ENCODE measurements at places on chromosomes 7 and 10.

- DNase-seq = no peak
These were observed 372.9 kb downstream of the GALNT17 start for GRCh38 chr7:71504697-71505441.

GRCh38 chr10:96511044-96511945, 2.4 kb downstream of the TLL2 start:
- no peak for DNase-seq

GRCh38 chr10:90984898-90985297, 64.0 kb upstream of the ANKRD1 start:
- no peak for DNase-seq

GRCh38 chr10:30284865-30285594, 64.0 kb downstream of the MTPAP start:
- no peak for DNase-seq

GRCh38 chr7:55005241-55005851, 13.5 kb upstream of the EGFR start:
- DNase-seq = no peak

DNA sequence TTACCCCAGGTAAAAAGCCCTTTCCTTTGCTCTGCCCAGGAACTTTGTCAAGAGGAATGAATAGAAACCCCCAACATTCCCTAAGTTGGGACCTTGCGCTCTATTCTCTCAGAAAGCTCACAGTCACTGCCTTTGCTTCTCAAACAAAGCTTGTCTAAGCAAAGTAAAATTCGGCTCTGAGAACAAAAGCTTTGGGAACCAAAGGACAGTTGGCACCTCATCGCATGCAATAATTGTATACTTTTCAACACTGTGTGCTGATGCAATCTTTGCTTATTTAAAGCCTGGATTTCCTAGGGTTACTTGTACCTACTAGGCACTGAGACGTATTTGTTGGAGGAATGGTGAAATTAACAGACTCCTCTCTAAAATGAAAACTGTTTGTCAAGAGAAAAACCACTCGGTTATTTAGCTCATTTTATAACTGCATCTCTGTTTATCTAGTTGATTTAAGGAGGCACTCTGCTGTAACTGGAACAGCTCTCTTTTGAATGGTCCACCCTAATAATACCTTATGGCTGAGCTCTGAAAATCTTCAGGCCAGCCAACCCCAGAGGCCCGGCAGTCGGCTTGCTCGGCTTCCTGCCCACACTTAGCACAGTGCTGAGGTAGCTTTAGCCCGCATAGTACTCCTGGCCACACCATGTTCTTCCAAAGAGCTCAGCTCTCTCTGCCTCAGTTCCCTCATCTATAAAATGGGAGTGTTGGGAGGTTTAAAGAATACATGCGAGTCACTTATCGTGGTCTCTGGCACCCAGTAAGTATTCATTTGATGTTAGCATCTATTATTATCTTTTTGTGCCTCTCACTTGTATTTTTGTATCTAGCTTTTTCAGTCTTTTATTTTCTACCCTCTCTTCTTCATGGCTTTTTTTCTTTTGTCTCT, 80.2 kb upstream of the PRR15 start:
- DNase-seq = no peak

GRCh38 chr10:131144711-131145375, 166.7 kb downstream of the TCERG1L start:
- no peak for DNase-seq

DNA sequence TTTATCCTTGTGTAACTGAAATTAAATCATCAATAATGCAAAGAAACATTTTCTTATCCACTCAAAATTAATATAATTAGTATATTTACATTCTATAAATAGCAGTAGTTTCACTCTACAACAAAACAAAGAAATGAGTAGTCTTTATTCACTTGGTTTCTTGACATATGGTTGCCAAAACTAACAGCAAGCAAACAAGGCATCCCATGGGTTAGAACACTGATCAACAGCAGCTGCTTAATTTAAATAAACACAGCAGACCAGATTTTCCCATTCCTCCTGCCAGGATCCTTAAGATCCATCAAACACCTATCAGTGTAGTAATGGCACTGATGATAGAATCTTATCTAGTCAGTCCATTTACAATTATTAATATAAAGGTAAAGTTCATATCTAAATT, 22.1 kb downstream of the NCAPG2 start:
- no peak for DNase-seq

DNA sequence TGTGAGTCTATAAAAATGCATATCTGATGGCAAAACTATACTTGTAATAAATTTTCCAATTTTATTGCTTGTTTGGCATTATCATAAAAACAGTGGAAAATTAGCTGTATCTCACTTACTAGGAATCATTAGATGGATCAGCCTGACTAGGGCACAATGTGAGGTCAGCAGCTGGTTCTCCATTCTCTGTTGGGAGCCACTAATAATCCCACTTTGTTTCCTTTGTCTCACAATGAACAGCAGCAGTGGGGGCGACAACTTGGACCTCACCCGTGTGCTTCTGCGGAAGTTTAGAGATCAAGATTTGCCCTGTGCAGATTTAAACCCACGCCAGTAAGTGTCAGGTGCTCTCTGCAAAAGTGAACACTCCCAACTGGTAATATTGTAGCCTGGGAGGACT, 295.5 kb downstream of the ABCA13 start:
- no peak for DNase-seq

DNA sequence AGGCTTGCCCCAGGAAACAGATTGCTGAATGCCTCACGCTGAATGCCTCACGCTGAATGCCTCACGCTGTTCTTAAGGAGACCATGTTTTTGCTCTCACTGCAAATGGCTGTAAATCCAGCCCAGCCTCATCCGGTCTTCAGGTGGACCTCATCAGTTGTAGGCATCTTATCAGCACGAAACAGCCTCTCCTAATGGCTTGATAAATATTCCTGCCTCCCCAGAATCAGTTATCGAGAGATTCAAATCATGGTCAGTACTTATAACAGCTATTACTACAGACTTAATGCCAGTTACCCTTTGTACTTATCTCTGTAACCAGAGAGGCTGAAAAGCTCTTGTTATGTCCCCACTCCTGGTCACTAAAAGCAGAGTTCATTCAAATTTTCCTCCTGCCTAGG, 290.6 kb downstream of the FZD1 start:
- no peak for DNase-seq

GRCh38 chr7:50312250-50313162, 8.0 kb downstream of the IKZF1 start:
- DNase-seq = no peak

DNA sequence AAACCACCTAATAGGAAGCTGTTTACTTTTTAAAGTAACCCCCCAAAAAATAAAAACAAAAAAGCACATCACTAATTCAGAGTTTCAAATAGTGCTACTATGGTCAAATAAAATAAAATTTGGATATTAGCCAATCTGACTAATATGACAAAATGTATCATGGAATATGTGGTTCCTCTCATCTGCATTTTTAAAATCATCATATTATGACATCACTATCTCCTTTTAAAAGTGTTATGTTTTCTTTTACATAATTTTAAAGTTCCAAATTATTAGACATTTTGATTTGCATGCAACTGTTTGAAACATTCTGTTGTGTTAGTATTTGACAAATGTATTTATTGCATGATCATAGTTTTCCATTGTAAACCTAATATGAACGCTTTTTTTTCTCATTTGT, 110.4 kb downstream of the AASS start:
- no peak for DNase-seq

DNA sequence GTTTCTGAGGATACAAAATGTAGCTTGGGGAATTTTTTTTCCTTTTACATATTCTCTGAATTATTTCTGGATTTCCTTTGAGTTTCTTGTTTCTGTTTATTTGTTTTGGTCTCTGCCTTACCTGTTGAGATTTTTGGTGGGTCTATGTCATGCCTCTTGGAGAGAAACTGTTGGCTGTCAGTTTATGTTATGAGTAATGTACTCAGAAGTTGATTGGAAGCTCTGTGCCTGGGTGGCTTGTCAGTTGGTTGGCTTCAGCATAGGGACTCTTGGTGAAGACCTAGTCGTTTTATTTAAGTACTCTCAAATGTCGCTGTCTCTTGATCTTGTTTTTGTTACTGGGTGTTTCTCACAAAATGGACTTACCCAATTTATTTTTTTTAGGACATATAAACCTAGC, 132.4 kb downstream of the CDK14 start:
- no peak for DNase-seq

DNA sequence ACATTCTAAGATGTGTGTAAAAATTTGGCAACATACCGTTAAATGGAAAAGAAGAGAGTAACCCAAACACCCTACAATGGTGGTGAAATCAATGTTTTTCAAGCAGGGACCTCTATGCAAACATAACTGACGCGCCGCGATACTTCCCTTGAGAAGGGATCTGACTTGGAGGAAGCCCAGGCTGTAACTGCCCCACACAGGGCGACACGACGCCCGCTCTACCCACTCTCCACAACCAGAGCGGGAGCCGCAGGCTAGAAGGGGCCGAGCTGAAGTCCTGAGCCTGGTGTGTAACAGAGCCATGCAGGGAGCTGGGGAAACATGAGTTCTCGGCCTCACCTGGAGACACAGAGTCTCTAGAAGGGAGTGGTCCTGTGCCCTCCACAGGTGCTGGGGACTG, 120.2 kb downstream of the FAM53B start:
- DNase-seq = no peak

DNA sequence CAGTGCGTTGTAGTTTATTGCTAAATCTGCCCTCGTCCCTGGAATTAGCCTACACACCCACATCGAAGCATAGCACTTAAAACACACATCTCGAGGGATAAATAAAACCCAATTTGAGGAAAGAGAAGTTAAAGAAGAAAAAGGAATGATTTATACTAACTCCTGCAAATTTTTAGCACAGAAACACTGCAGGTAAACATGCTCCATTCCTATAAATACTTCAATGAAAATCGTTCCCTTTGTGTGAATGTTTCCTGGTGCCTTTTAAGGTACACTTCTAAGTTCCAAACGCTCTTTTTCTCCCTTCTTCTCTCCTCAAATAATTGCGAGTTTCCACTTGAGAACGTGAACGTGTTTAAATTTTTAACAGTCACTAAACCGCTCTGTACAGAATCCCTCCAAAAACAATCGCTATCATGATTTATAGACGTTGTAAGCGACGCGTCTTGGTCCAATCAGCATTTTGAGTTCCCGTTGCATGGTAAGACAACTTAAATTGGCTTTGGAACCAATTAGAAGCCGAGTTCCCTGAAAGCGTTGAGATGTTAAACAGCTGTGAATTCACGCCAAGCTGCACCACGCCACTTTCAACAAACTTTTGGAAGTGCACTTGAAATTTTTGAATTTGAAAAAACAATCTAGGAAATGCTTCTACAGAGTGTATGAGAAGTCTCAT, 12.5 kb upstream of the EBLN1 start:
- DNase-seq = no peak

DNA sequence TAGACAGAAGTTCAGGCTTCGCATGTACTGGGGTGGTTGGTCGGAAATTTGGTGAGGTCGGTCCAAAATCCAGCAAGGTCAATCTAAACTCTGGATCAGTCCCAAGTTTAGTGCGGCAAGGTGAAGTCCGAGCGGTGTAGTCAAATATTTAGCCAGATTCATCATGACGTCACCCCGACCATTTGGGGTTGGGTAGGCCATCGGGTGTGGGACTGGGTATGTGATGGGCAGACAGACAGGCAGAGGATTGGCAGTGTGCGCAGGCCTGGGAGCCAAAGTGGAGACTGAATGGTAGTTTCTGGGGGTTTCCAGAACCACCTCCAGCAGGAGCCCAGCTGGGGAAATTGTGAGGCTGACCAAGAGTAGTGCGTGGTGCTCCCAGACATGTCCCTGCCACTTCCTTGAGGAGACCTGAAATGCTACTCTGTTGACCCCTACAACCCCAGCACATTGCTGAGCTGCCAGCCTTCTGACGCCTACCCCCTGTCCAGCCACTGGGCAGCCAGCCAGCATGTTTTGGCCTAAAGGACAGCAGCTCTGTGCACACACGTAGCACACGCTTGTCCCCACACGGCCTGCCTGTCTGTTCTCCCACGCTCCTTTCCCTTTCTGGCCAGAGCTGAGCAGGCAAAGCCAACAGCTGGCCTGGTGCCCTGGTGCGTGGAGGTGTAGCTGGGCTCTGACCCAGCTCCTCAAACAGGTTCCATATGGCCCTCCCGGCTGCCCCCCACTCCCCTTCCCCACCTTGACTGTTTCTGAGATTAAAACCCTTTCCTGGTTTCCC, 55.9 kb downstream of the FAM241B start:
- DNase-seq = no peak

DNA sequence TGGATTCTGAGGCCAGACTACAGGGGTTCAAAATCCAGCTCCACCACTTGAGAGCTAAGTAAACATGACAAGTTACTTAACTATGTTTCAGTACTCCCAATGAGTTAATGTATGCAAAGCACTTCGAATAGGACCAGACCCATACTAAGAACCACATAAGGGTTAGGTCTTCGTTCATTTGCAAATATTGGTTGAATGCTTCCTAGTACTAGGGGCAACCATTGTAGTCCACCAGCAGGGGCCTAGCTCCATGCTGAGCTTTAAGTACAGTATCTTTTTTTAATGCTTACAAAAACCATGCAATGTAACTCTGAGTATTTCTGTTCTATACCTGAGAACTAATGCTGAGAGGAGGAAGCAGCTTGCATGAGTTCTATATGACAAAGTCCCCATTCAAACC, 80.4 kb upstream of the PDE1C start:
- no peak for DNase-seq

DNA sequence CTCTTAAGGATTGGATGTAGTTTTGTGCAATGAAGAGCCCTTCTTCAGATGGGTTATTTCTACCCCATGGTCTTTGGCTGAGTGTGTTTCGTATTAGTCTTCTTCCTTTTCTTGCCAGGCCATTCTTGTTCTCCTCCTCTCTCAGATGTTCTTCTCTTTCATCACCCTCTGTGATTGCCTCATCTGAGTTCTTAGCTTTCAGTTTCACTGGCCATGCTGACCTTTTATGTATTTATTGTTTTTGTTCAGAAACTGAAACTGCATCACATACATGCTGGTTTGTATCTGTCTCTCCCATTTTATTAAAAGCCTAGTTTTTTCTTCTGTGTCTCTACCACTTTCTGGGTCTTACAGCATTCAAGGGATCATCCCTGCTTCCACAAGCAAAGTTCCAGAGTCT, 21.7 kb upstream of the PCGF5 start:
- no peak for DNase-seq

- no peak for DNase-seq
These were observed 33.6 kb upstream of the DNMBP start for GRCh38 chr10:100043344-100043743.

DNA sequence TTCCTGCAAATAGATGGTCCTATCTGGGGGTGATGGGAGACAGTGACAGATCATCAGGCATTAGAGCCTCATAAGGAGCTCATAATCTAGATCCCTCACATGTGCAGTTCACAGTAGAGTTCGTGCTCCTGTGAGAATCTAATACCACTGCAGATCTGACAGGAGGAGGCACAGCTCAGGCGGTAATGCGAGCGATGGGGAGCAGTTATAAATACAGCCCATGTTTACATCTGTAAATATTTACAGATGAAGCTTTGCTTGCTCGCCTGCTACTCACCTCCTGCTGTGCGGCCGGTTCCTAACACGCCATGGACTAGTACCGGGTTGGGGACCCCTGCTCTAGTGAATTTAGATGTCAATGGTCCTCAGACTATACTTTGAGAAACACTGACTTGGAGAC, 17.0 kb upstream of the CDCA7L start:
- no peak for DNase-seq
